Stimulated activated CD8-positive, alpha-beta memory T cell treated with anti-CD3 and anti-CD28 coated beads, Interleukin-4, amount 100 ng/mL, for 1 hour (primary cell): ENCODE measurements at places on chromosomes 11 and 22.

DNA sequence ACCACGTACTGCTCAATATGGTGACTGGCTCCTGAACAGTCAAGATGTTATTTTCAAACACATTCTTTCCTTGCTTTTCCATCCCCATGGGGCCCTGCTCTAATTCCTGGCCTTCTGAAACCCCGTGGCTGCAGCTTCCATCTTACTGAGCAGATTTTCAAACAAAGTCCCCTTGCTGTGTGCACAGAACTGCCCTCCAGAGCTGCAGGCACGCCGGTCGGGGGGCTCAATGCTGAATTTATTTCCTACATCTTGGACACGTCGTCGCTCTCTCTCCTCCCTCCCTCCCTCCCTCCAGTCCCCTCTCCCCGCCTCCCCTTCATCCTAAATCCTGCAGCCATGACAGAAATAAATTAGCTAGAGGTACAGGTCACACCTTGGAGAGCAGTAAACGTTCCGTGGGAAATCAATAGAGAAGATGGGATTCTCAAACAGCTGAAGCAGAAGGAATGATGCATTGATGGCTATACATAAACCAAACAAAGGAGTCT is 243.1 kb upstream of the BLID start:
- no peak for DNase-seq

- DNase-seq = no peak
Measured at GRCh38 chr11:122664188-122664587, 8.7 kb downstream of the UBASH3B start.

GRCh38 chr11:40838181-40838683 is 621.2 kb downstream of the LRRC4C start:
- no peak for DNase-seq

- DNase-seq = no peak
Measured at GRCh38 chr11:111209543-111210355, 35.8 kb upstream of the POU2AF2 start.

- no peak for DNase-seq
Measured at GRCh38 chr11:122128146-122128545, 12.1 kb upstream of the BLID start.

DNA sequence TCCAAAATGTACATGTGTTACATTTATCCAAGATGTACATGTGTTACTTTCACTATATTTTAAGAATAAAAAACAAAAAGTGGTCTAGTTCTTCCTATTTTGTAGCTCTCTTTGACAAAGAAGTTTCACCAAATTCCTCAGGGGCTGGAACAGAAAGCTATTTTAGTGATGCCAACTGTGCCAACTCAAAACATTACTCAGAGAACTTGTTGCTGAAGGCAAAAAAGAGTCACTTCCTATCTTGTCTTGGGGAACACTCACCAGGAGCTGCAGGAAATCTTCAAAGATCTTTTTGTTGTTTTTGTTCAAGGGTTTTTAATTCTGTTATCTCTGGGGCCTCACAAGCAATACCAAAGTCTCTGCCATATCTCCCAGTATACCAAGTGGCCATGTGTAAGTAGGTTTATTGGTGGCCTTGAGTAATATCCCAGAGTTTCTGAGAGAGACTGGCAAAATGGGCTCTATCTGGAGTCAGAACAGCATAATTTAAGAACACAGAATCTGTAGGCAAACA is 13.6 kb upstream of the EED start:
- no peak for DNase-seq

GRCh38 chr22:50089682-50090411 is at the start of gene MOV10L1:
TSS of gene MOV10L1 (plus strand) at chr22:50090006. CDS start at chr22:50090089, 83 bp downstream.
- DNase-seq = no peak

- DNase-seq = no peak
Measured at GRCh38 chr11:57363131-57364080, 17.5 kb downstream of the PRG3 start.

DNA sequence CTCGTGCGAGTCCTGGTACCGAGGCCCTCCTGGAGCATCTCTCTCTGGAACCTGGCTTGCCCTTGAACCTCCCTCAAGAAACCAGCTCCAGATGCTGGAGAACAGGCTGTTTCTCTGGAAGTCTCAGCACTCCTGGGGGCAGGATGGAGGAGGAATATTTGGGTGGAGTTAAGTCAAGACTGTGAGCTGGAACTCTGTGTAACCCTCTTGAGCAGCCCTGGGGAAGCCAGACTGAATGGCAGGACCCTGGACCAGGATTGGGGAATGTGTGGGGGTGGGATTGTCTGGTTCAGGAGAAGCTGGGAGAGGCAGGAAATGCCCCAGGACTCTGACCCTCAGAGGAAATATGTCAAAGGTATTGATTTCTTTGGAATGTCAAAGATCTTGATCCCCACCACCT is 7.7 kb downstream of the CREB3L1 start:
- DNase-seq = no peak

DNA sequence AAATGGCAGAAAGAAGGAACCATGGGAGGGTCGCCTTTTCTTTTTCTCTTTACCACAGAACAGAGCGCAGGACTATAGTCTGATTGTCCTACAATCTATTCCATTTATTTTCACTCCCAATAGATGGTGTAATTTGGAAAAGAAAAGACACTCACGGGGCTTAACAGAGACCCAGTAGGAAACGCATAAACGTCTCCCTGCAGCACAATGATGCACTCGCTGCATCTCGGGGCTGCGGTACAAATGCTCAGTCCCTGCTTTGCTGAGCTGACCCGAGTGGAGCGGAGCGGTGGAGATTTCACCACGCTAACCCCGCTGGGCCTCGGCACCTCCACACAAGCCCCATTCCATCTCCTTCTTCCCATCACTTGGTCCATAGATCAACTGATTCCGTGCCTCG is 1.5 kb downstream of the FEZ1 start:
- no peak for DNase-seq

GRCh38 chr22:46726066-46726985 is 11.7 kb downstream of the CERK start:
- no peak for DNase-seq

DNA sequence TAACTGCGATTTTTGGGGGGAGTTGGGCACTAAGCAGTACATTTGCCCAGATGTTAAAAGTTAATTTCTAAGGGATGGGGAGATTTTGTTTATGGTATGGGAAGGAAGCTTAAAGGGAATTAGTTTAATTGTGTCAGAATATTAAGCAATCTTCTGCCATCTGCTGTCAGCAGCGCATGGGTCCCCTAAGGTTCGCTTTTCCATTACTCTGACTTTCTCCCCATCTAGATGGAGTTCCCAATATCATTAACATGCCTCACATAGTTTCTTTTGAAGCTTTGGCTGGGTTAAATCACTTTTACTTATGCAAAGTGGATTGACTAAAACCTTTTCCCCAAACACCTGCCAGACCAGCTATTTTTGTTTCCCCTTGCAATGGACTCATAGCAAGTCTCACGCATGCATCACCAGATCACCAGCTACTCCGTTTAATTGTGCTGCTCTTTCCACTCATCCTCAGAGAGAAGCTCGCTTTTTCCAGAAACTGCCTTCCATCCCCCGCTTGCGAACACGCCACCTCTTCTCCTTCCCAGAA is 172.7 kb downstream of the FAT3 start:
- no peak for DNase-seq

- DNase-seq = no peak
Measured at GRCh38 chr22:42691440-42691839, 29.2 kb downstream of the A4GALT start.

DNA sequence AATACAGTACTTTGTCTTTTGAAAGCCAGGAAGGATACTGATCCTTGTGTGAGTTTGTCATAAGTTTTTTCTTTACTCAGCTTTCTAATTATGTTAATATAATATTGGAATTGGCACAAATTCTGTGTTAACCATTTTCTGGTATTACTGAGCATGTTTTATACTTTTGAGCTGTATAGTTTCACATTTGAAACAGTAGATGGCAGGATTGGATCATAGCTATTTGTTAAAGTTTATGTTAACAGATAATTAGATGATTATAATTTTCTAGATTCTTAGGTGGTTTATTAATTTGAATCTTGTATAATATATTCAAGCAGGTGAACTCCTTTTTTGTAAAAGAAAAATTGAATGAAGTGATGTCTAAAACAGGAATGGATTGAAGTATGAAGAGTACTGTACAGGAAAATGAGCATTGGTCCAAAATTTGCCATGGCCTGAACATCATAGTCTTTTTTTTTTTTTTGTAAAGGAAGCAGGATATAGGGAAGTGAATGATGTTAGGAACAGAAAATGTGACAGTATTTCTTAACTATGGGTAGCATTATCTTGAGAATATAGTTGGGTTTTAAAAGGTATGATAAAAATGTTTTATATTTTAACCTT is 102.0 kb downstream of the CYP2R1 start:
- DNase-seq = no peak

DNA sequence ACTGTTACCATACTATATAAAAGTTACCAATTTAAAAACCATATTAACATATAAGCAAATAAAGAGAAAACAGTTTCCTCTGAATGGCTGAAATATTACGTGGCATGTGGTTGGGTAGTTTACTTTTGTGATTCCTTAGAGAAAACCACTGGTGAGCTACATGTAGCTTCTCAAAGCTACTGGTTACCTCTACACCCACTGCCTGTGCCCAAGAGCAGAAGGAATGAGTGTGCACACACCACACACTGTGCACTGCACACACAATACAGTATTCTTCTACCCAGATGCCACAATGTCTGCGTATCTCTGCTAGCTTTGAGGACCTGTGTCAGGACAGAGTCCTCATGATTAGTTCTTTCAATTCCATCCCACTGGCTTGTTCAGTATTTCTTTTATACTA is 25.5 kb upstream of the YPEL1 start:
- no peak for DNase-seq

GRCh38 chr11:61925736-61926135 is 8.4 kb upstream of the RAB3IL1 start:
- DNase-seq = no peak

GRCh38 chr11:119106564-119107537 is at the start of gene C2CD2L:
TSS of gene C2CD2L (plus strand) at chr11:119107344. CDS start at chr11:119107742, 398 bp downstream.
- DNase-seq = peak; percentile 76

- DNase-seq = peak; percentile 52
Measured at GRCh38 chr22:37498289-37498909, 12.2 kb upstream of the MFNG start.

DNA sequence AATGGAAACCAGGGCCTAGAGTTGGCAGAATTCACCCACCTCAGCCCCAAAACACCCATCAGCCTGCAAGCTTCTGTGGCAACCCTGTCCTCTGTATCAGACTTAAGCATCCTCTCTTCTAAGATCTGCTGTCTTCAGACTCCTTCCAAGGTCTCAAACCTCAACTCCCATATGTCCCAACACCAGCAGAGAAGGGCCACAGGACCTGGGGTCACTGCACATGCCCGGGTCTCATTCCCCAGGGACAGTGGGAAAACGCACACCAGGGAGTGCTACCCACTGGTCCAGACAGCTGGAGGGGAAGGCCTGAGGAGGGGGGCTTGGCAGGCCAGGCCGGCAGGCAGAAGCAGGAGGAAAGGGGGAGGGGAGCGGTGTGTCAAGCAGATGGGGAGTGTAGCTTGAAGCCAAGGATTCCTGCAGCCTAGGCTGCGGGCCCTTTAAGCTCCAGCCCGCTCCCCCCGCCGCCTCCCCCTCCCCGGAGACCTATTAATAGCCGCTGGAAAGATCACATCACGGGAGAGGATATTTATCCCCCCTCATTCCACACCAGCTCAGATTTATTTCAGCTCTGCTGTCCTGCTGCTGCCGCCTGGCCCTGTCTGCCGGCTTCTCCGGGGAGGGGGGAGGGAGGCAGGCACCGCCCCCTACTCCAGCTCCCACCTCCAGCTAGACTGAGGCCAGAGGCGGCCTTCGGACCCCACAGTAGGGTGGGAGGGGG is 16.7 kb downstream of the BCL9L start:
- DNase-seq = no peak

DNA sequence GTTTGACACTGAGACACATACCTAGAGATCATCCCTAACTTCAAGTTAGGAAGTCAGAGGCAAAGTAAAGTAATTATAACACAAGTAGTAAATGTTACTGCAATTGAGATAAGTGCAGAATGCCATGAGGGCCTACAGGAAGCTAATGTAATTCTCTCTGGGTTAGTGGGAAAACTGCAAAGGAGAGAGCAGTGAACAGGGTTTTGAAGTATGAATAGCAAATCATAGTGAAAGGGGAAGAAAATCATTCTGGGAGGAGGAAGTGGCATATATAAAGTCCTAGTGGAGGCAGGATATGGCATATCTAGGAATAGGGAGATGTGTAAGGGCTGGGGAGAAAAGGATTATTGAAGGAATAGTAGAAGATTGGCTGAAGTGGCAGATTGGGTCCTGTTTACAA is 27.9 kb downstream of the RNF169 start:
- DNase-seq = no peak

DNA sequence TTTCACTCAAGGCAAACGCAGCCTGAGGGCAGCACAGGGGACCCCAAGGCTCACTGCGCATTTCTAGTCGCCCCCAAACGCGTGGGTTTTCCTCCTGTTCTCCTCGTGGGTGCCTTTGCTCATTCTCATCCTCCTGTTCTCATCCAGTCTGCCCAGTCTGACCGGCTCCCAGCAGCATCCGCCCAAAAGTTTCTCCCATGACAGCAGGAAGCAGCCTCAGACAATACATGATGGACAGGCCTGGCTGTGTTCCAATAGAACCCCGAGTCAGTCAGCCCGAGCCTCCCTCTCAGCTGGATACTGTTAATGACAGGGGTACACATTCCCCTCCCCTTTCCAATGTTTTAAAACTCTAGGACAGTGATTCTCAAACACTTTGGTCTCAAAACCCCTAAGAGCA is 22.5 kb upstream of the KRTAP5-7 start:
- DNase-seq = no peak

GRCh38 chr11:94796190-94796580 is 28.0 kb downstream of the AMOTL1 start:
- no peak for DNase-seq

- no peak for DNase-seq
Measured at GRCh38 chr11:92852946-92853345, 116.5 kb upstream of the MTNR1B start.

GRCh38 chr11:80281194-80281593 is 840.4 kb upstream of the TENM4 start:
- DNase-seq = no peak

DNA sequence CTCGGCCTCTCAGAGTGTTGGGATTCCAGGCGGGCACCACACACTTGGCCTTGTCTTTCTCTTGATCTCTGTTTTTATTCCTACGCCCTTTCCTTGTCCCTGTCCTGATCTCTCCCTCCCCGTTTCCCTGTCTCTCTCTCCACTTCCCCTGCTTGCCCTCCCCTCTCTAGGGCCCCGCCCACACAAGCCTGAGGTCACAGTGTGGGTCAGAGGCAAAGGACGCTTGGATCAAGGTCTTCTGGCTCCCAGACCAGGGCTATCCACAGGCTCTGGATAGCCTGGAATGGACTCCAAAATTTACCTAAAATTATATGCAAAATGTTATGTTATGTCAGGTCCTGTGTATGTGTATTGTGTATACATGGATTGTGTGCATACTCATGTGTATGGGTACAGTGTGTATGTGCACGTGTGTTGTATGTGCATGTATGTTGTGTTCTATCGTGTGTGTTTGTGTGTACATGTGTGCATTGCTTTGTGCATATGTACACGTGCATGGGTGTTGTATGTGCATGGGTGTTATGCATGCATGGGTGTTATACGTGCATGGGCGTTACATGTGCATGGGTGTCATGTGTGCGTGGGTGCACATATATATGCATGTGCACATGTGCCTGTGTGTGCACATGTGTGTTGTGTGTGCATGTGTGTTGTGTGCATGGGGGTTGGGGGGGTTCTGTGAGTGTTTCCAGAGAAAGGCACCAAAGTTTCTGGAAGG is 38.3 kb downstream of the TP53I11 start:
- no peak for DNase-seq

GRCh38 chr11:16126362-16126761 is 230.0 kb downstream of the SOX6 start:
- no peak for DNase-seq

GRCh38 chr11:127098684-127099083 is 98.1 kb upstream of the KIRREL3 start:
- DNase-seq = no peak
